Globus pallidus (tissue), 1 donor: ENCODE measurements at places on chromosomes 11 and 22.

GRCh38 chr11:36153551-36153950 lies 135.7 kb downstream of the COMMD9 start:
- no peak for DNase-seq

DNA sequence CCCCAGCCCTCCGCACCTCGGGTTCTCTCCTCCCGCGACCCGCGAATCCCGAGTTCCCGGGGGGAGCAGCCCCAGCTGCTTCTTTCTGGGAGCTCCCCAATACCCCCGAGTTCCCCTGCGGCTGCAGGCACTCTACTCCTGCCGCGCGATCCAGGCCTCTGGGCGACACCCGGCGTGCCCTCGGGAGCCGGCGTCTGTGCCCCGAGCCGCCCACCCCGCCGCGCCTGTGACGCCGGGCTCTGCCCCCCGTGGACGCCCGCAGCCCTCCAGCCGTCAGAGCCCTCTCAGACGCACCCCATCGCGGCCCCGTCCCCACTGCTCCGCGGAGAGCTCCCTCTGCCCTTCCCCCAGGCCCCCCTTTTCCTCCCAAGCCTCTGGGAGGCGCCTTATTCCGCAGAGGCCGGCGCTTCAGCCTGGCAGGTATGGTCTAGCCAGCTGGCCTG lies 422 bp downstream of the GLB1L2 start:
- peak; percentile 5 for DNase-seq

DNA sequence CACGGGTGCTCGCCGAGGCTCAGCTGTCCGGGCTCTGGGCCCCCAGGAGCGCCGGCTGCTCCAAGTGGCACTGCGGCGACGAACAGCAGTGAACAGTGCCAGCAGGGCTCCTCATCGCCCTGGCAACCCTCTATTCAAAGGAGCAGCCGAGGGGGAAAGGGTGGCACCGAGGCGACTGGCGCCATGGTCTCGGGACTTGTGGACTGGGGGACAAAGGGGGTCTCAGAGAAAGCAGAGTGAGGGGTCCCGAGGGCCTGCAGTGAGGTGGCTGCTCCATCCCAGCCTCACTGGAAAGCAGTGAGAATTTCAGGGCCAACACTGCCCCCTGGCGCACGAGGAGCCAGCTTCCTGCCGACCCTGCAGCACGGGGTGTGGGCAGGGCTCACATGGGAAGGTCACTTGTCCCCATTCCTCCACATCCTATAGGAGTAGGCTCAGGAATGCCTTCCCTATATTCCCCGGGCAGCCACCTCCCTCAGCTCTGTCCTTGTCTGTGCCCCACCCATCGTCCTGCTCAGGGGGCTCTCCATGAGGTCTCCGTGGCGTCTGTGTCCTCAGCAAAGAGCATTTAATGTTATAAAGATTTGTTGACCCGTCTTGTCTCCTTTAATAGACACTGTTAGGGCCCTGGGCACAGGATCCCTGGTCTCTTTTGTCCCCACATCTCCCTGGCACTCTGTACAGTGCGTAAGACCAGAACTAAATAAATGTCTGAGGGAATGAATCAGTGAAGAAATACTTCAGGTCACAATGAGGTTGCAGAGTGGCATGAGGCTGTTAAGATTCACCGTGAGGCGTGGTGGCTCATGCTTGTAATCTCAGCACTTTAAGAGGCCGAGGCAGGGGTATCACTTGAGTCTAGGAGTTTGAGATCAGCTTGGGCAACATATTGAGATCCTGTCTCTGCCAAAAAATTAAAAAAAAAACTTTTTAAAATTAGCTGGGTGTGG lies 26.4 kb downstream of the LRFN4 start:
- peak; percentile 86 for DNase-seq

GRCh38 chr11:60971520-60971919 lies at the start of gene CD6:
CD6 (plus strand) TSS chr11:60971680; CDS start chr11:60971866, 186 bp downstream.
- DNase-seq = no peak

DNA sequence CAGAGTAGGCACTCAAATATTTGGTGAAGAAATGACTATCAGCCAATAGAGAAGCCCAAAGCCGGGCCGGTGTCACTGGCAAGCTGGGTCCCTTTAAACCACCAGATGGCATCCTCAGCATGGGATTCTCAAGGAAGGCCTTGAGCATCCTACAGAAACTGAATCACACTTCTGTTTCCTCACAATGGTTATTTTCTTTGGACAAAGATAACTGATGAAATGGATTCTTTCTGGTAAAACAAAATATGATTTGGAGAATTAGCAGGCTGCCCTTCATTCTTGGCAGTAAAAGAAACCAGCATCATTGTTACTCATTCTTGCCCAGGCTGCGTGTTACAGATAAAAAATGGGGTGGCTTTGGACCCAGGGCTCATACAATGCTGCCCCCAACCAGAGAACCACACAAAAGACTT lies 30.3 kb upstream of the ASPHD2 start:
- DNase-seq = peak; percentile 62

- no peak for DNase-seq
These were observed 45.0 kb downstream of the LARGE2 start for GRCh38 chr11:45967506-45967905.

DNA sequence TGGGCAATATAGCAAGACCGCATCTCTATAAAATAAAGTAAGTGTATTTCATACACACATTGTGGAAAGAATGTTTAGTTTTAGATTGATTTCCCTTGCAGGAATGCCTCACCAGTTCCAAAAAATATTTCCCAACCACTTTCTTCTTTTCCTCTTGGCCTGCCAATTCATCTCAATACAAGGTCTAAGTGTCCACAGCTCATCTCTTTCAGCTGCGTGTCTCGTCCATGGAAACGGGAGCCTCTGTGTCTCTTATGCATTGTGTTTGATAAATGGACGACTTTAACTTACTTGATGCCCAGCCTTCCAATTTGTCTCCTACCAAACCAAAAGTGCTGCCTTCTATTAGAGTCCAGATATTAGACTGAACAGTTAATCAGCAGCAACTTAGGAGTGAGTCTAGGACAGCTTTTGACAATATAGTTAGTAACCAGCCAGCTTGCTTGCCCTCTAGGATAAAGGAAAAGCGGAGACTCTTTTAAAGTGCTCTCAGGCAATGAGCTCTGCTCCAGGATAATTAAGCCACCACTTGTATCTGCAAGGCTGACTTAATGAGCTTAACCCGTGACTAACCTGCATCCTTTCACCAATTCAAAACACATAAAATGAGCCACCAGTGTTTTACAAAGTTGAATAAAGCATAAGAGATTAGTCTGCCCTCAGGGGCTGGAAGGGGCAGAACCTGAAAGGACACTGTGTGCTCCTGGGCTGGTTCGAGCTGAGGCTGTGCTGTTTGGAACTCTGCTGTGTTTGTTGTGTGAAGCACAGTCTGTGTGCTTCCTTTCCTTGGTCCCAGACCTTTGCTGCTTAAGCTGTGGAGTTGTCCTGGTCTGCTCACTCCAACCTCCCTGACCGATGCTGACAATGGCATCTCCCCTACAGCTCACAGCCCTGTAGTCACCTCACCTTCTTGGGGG lies 27.5 kb downstream of the FBXO7 start:
- no peak for DNase-seq

GRCh38 chr11:77410076-77410827 lies 63.6 kb downstream of the PAK1 start:
- DNase-seq = no peak
